Fibroblast of skin of scalp (primary cell): ENCODE measurements at places on chromosomes 1 and 21.

DNA sequence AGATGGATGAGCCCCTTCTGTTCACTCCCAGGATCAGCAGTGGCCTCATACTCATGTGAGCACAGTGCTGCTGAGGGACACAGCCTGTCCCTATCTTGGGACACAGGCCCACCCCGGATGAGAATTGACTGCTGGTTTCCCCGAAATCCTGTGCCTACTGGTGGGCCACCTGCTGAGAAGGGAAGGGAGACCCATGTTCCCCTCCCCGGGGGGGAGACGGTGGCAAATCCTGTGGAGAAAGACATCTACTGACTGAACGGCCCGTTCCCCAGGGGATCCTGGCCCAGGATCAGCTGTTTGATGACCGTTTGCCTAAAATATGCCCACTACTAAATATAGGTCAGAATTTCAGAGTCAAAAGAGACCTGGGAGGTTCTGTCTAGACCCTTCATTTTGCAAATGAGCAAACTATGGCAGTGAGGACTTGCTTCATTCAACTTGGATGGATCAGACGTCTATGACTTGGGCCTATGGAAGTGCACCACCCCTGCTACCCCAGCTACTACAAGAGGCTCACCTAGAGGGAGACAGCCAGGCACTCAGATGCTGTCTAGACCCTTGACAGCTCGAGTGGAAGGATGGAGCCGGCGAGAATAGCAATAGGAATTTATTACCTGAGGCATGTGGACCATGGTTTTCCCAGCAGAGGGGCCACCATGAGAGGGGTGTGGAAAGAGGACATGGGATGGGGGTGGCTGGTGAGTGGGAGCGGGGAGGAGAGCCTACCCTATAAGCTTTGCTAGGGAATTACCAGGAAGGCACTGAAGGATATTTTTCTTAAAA lies 15.6 kb upstream of the THEMIS2 start:
- no peak for DNase-seq

DNA sequence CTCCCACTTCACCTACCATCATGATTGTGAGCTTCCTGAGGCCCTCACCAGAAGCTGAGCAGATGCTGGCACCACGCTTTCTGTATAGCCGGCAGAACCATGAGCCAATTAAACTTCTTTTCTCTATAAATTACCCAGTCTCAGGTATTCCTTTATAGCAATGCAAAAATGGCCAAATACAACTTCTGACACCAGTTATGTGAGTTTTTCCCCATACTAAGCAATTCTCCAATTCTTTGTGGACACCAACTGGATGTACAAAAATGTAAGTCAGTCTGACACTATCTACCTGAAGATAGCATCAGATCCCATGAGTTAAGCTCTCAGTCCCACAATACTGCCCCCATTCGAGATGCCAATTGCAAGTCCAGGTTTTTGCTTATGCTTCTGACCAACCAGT lies 65.4 kb upstream of the PPIH start:
- DNase-seq, result no peak

GRCh38 chr1:29343476-29343875 lies 107.2 kb downstream of the PTPRU start:
- no peak for DNase-seq

DNA sequence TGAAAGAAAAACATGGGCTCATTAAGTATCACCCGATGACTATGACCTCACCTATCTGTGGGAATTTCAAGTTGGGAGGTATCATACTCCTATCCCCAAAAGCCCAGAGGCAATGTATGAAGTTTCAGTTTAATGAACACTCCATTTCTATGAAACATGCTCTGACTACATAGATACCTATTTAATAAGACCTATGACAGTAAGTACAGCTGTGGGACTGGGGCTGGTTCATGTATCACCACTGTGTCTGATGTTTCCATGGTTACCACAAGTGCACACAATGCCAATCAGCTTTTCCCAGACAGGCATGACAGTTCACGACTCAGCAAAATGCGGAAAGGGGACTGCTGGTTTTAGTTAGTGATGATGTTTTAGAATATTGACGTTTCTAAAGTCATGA lies 167.7 kb downstream of the SIPA1L2 start:
- no peak for DNase-seq

DNA sequence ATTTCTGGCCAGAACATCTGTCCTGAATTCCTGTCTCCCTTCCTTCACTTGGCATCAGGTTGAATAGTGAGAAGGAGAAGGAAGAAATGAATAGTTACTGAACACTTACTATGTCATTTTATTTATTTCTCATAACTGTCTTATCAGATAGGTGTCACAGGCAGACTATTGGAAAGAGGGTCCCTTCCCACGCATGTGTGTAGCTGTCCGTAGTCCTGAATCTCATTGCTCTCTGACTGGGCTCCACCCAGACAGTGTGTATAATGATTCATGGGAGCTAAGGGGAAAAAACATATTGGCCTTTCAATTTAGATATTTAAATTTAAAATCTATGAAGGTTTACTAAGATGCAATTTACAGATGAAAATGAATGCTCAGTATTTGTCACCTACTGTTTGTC lies 86.1 kb downstream of the OMA1 start:
- peak; percentile 39 for DNase-seq

DNA sequence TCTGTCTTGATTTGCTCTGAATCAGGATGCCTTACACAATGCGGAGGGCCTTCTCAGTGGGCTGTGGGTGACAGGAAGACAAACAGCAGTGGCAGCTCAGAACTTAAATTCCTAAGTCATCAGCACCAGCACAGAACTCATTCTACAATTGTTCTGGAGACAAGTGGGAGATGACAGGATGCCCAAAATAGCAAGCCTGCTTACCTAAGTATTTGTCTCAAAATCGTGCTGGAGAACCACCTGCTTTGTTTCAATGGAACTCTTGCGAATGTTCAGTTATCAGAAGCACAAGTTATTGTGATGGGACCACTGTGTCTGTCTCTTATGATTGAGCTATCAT lies 76.1 kb downstream of the VCAM1 start:
- no peak for DNase-seq

- DNase-seq, result peak; percentile 87
Measured at GRCh38 chr1:67987046-67987799, 63.2 kb downstream of the DIRAS3 start.

- no peak for DNase-seq
Measured at GRCh38 chr1:210364479-210364878, 35.8 kb downstream of the HHAT start.

GRCh38 chr21:28485301-28486022 lies 507.2 kb downstream of the LTN1 start:
- peak; percentile 96 for DNase-seq

- no peak for DNase-seq
Measured at GRCh38 chr1:92066321-92066720, 8.9 kb downstream of the SETSIP start.

DNA sequence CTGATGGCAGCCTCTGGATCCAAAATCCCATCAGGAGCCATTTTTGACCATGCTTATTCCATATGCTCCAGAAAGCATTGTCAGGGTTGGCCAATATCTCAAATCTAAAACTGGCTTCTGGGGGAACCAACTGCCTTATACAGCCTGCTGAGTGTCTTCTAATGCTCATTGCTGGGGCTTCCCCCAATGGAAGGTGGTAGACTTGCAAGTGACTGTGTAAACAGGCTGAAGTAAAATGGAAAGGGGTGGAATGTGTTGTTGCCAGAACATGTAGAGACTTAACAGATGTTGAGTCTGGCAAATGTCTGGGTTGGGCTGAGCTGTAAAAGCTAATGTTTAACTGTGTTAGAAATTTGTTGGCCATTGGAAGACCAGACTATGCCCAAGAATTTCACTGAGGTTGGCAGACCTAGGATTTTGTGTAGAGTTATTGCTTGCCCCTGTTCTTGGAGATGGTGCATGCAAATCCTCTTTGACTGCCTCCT lies 22.7 kb upstream of the LRIF1 start:
- no peak for DNase-seq

GRCh38 chr1:210597555-210598134 lies 268.9 kb downstream of the HHAT start:
- peak; percentile 96 for DNase-seq

GRCh38 chr1:31860581-31860980 lies 44.8 kb upstream of the SPOCD1 start:
- DNase-seq, result no peak

DNA sequence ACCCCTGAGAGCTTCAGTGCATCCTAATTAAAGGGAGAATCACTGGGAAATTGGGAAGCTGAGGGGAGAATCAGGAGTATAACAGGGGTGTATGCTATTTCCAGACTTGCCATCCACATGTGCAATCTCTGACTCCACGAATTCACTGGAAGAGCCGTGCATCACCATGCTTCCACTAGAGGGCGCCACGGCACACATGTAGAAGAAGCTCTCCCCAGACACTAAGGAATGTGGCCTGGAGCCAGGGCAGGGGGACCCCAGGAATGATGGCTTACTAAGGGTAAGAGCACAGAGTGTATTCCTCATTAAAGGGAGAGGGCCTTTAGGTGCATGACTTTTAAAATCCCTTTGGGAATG lies 81.5 kb downstream of the ABCA4 start:
- DNase-seq, result peak; percentile 78

- peak; percentile 18 for DNase-seq
Measured at GRCh38 chr21:35537604-35538003, 488.5 kb upstream of the RUNX1 start.

GRCh38 chr1:200963076-200963475 lies 60.4 kb downstream of the KIF21B start:
- DNase-seq, result no peak

GRCh38 chr1:163241746-163242145 lies 39.0 kb upstream of the RGS5 start:
- no peak for DNase-seq

GRCh38 chr1:40014812-40015594 lies 25.5 kb upstream of the CAP1 start:
- DNase-seq, result peak; percentile 87

DNA sequence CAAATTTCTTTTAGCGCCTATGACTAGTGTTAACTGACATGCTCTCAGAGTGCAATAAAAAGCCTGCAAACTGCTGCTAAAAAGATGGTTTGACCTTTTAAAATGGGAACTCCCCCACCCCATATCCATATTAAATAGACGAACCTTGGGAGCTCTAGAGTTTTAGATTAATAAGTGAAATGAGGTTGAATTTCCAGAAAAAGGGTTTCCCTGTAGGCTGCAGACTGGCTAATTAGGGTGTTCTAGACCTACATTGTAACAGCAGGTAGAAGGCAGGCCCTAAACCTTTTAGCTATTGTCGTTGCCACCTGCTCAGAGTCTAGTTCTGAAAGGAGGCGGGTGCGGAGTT lies 2.2 kb downstream of the FAM78B start:
- no peak for DNase-seq

DNA sequence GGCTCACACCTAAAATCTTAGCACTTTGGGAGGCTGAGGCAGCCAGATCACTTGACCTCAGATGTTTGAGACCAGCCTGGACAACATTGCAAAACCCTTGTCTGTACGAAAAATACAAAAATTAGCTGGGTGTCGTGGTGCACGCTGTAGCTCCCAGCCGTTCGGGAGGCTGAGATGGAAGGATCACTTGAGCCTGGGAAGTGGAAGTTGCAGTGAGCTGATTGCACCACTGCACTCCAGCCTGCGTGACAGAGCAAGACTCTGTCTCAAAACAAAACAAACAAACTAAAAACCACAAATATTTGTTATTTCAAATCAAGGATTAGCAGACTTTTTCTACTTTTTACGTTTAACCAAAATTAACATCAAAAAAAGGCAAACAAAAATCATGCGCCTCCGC lies 31.3 kb downstream of the INKA2 start:
- DNase-seq, result peak; percentile 44

GRCh38 chr1:87426463-87427249 lies 98.0 kb downstream of the LMO4 start:
- peak; percentile 83 for DNase-seq

GRCh38 chr1:47477595-47478080 lies 39.8 kb downstream of the FOXD2 start:
- no peak for DNase-seq

DNA sequence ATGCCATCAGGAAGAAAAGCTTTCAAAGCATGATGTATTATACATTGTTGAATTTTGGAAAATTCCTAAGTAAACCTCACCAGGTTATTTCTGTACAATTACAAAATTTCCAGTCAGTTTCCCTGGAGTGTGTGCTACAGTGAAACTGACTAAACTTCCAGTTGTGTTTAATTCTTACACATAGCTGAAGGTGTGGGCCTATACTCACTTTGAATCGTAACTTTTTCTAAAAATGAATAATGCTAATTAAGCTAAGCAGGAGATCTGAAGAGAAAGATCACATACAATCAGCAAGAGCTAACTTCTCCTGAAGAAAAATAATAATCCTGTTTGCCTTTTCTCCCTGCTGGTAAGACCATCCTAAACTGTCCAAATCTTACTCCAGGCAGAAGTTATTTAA lies 537.2 kb upstream of the PBX1 start:
- no peak for DNase-seq

DNA sequence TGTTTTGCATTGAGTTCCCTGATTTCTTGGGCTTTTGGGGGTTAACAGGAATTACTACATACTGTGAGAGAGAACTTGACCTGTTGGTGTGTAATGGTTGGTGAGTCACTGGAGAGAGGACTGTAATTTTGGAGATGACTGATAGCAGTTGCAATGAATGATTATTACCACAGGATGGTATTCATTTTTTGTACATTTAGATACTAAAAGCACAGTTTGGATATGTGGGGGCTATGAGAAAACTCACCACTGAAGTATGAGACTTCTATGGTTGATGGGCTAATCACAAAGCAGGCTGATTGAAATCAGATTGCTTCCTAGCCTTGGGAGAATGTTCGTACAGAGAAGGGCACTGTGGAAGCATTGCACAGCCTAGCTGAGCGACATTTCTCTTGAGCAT lies 1571.3 kb upstream of the PRMT6 start:
- peak; percentile 91 for DNase-seq

- no peak for DNase-seq
Measured at GRCh38 chr1:119747451-119747850, 21.3 kb downstream of the HMGCS2 start.

- no peak for DNase-seq
Measured at GRCh38 chr1:78096017-78096416, 50.3 kb downstream of the GIPC2 start.

DNA sequence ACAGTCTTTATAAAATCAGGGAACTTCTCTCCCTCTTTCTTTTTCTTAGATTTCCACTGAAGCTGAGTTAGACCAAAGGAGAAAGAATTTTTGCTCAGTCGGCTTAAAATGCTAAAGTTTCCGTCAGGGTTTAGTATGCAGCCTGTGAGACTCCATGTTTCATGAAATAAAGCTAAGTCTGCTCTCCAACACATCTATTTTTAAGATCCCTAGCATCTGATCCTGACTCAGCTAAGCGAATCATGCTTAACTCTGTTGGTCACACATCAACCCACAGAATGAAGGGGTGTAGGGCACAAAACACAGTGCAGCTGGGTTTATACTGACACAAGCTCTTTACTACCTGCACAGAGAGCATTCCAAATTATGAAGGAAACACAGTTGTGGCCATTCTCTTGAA lies 102.4 kb upstream of the ZNF281 start:
- peak; percentile 52 for DNase-seq

DNA sequence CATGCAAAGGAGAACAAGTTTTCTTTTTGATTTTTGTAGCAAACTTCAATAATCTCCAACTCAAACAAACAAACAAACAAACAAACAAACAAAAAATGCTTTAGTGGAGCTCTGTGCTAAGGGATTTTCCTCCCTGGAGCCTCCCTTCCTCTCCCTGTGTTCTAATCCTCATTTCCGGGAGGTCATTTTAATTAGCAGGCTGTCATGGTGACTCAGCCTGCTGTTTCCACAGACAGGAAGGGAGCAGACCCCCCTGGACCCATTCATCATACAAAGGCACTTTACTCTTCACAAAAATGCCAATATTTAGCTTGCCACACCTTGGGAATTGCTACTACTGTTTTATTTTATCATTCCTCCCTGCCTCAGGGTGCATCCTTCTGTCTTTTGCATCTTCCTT lies 61.0 kb upstream of the SPATA6 start:
- DNase-seq, result no peak

- DNase-seq, result no peak
Measured at GRCh38 chr1:92695104-92695503, 89.8 kb downstream of the EVI5 start.
